ENCODE measurements at places on chromosomes 13 and 19.

GRCh38 chr13:51770681-51771417, 33.1 kb downstream of the DHRS12 start:
- DNase-seq, result no peak

GRCh38 chr19:53394522-53394973, 401 bp upstream of the ZNF765 start:
- no peak for DNase-seq

- DNase-seq, result no peak
These were observed 1338.8 kb upstream of the MIR17HG start for GRCh38 chr13:90008707-90009149.

DNA sequence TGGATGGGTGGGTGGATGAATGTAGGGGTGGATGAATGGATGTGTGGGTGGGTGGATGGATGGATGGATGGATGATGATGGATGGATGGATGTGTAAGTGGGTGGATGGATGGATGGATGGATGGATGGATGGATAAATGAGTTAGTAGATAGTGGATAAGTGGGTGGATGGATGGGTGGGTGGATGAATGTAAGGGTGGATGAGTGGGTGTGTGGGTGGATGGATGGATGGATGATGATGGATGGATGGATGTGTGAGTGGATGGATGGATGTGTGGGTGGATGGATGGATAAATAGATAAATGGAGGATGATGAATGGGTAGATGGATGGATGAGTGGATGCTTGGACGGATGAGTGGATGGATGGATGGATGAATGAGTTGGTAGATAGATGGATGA, 3.2 kb downstream of the MCF2L start:
- DNase-seq, result no peak

DNA sequence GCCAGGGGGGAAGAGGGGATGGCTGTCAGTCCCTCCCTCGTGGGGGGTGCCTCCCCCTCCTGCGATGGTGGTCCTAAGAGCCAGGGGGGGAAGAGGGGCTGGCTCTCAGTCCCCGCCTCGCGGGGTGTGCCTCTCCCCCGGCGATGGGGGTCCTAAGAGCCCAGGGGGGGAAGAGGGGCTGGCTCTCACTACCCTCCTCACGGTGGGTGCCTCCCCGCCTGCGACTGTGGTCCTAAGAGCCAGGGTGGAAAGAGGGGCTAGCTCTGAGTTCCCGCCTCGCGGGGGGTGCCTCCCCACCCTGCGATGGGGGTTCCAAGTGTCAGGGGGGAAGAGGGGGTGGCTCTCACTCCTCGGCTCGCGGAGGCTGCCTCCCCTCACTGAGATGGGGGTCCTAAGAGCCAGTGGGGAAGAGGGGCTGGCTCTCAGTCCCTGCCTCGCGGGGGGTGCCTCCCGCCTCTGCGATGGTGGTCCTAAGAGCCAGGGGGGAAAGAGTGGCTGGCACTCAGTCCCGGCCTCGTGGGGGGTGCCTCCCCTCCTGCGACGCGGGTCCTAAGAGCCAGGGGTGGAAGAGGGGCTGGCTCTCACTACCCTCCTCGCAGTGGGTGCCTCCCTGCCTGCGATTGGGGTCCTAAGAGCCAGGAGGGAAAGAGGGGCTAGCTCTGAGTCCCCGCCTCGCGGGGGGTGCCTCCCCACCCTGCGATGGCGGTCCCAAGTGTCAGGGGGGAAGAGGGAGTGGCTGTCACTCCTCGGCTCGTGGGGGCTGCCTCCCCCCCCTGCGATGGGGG, 2325.6 kb upstream of the PCDH20 start:
- DNase-seq, result no peak

- DNase-seq, result no peak
These were observed 33.1 kb downstream of the MYO16 start for GRCh38 chr13:108662528-108662927.

DNA sequence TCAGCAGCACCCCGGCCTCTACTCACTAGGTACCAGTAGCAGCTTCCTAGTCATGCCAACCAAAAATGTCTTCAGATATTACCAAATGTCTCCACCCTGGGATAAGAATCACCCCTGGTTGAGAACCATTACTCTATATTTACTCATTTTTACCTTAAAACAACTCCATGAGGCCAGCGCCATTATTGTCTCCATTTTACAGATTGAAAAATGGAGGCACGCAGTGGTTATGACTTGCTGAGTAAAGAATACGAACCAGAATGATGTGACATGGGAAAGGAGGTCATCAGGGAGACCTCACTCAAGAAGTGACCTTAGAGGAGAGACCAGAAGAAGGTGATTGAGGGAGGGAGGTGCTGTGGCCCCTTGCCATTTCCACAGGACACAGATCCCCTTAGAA, 2.2 kb downstream of the CEACAM19 start:
- no peak for DNase-seq

DNA sequence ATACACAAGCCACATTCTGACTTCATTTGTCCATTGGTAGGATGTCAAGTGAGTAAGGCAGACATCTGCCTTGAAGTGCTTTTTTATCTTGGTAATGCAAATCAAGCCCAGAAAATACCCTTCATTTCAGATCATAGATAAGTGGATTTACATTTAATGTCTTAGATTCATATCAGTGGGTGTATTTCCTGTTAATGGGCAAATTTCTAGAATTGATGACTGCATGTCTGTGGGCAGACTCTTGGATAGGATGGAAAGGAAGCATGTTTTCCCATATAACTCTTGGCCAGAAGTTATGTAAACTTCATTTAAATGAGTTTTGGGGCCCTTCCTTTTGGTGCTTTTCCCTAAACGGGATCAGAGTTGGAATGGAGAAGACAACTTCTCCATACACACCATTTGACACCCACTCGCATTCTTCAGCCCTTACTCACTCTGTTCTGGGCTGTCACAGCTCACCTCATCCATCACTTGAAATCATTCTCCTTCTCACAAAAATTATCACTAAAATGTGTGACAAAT, 154.6 kb downstream of the FLT1 start:
- DNase-seq, result no peak

Measured in NCI-H446 treated with DMSO at 0.1 percent for 48 hours (cell line).